Large intestine (tissue), 12 donors: ENCODE measurements at places on chromosomes 16 and 17. TPM values are rescaled to one million over a fixed set of nuclear protein-coding genes. Genes with fewer than 3 reads are reported as not detected.

GRCh38 chr16:138049-138417 lies 440 bp downstream of the NPRL3 start:
- no peak for DNase-seq

DNA sequence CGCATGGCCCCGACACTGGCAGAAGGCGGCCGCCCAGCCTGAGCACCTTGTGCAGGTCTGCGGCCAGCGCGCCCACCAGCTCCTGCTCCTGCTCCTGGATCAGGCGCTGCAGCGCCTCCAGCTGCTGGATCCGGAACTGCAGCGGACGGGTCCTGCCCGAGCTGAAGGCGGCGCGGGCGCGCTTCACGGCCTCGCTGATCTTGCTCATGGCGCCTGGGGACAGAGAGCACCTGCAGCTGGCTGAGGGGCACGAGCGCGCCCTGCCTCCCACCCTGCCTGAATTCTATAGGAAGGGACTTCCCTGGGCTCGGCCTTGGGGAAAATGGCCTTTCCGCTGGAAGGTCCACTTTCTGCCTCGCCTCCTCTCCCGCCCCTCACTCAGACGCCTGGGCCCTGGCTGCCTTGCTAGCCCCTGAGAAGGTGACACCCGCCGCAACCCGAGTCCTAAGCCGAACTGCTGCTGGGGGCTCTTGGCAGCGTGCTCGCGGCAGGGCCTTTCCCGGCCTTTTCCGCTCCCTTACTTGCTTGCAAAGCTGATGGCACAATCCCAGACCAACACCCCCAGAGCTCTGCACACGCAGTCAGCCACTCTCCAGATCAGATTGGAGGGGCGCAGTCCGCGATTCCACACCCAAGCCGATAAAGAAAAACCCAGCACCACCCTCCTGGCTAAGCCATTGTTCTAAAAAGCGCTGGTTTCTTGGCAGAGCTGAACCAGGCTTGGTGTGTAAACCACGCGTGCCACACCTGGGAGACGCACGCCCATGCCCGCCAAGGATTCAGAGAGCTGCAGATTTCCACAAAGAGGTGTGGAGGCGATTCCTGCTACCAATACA lies 3.0 kb downstream of the ALDH3A1 start:
- peak; percentile 92 for DNase-seq

- no peak for DNase-seq
These were observed 54.7 kb downstream of the PGS1 start for GRCh38 chr17:78433013-78433727.

- DNase-seq, result no peak
These were observed 331.1 kb downstream of the C16orf95 start for GRCh38 chr16:86986136-86986535.

DNA sequence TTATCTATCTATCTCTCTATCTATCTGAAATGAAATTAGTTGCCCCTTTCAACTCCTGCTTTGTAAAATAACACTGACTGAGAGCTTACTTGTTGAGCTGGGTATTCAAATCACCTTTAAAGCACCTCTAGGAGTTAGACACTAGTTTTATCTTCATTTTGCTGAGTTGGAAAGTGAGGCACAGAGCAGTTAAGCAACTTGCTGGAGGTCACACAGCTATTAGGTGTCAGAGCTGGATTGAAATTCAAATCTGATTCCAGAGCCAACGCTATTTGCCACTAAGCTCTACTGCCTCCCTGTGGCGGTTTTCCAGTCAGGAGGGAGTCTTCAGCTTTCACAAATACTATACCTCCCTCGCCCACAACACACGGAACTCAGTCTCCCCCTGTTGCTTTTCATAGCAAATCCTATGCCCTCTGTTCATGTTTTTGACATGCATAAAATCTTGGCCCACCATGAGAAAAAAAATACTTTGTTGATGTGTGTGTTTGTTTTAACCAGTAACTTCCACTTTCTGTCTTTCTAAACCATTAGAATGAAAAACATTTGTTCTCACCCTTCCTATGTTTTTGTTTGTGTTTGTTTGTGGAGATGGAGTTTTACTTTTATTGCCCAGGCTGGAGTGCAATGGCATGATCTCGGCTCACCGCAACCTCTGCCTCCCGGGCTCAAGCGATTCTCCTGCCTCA lies 74.8 kb upstream of the SMURF2 start:
- no peak for DNase-seq

GRCh38 chr17:67280279-67280678 lies 35.3 kb upstream of the HELZ start:
- no peak for DNase-seq

- DNase-seq, result no peak
These were observed 17.0 kb downstream of the KCTD2 start for GRCh38 chr17:75064040-75064439.

DNA sequence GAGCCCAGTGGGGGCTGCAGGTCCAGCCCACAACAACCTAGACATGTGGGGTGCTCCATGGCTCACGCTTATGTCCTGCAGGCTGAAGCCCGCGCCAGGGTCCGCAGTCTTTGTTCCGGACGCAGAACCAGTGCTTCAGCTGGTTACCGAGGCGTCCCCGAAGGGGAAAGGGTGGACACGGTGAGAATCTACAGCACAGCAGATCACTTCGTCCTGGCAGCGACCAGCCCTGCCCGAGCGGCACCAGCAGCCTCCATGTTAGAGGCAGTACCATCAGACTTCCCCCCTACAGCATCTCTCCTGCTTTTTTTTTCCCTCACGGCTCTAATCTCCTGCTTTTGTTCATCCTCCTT lies 1736.4 kb downstream of the TP53TG3F start:
- no peak for DNase-seq

GRCh38 chr17:65487161-65487560 lies 74.3 kb downstream of the AXIN2 start:
- DNase-seq, result no peak

DNA sequence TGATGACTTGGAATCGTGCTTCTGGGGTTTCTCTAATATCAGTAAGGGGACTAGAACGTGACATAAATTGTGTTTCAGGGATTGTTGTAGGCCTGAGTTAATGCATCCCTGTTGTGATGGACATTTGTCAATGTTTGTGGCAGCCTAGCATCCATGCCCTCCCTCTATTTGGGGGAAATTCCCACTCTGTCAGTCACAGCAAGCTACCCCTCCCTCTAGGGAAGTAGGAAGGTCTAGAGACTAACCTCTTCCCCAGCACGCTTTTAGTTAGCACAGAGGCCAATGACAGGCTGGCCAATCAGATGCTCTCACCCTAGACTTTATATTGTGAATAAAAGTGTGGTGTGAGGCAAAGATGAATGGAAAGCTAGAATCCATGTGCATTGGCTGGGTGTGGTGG lies 32.4 kb upstream of the NF1 start:
- no peak for DNase-seq

- DNase-seq, result no peak
These were observed 4.7 kb downstream of the ABAT start for GRCh38 chr16:8679151-8679550.

NPIPA8 gene
- 0.21 TPM for polyA plus RNA-seq

CIBAR2 gene
- polyA plus RNA-seq, result 0.30 TPM
